ENCODE measurements at places on chromosomes 6 and 20.

- no peak for DNase-seq
Observed at GRCh38 chr6:14072084-14072483, 45.5 kb upstream of the CD83 start.

DNA sequence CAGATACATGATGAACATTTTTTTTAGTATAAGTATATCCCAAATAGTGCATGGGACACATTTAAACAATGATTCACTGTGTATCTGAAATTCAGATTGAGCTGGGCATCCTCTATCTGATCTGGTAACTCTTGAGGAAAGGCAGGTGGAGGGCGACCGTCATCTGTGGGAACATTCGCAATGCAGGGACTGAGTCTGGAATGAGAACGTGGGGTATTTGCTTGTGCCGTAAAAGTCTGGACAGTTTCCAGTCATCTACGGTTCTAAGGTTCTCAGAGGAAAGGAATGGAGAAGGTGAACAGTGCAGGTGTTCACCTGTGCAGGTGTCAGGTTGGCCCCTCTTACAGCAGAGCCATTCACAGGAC is 22.6 kb downstream of the CTCFL start:
- DNase-seq: no peak

DNA sequence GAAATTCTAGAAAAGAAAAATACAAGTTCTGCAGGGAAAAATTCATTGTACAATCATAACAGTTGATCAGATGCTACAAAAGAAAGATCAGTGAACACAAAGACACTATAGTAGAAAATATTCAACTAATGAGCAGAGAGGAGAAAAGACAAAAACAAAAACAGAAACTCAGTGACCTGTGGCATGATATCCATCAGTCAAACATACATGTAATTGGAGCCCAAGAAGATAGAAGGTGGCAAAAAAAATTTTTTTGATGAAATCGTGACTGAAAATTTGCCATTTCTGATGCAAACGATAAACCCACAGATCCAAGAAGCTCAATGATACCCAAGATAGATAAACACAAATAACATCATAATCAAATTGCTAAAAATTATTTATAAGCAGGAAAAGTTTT is 13.1 kb upstream of the FOXQ1 start:
- no peak for DNase-seq

GRCh38 chr6:139801571-139802321 is 427.3 kb upstream of the CITED2 start:
- no peak for DNase-seq

- DNase-seq: no peak
Observed at GRCh38 chr6:157013649-157014304, 236.6 kb downstream of the ARID1B start.

DNA sequence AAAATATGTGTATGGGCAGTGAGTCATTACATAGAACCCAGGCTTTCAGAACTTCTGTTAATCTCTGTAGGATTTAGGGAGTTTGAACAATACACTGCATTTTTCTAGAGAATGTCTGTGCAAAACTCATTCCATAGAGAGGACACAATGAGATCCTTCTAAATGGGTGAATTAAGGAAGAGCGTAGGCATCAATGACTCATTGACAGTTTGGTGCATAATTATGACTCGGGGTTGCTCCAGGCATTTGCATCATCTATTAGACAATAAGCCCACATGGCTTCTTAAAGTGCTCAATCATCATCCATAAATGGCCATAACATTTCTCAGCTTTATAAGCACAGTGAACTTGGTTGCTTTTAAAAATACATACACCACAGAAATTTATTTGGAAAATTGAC is 625.5 kb downstream of the CDH26 start:
- no peak for DNase-seq

DNA sequence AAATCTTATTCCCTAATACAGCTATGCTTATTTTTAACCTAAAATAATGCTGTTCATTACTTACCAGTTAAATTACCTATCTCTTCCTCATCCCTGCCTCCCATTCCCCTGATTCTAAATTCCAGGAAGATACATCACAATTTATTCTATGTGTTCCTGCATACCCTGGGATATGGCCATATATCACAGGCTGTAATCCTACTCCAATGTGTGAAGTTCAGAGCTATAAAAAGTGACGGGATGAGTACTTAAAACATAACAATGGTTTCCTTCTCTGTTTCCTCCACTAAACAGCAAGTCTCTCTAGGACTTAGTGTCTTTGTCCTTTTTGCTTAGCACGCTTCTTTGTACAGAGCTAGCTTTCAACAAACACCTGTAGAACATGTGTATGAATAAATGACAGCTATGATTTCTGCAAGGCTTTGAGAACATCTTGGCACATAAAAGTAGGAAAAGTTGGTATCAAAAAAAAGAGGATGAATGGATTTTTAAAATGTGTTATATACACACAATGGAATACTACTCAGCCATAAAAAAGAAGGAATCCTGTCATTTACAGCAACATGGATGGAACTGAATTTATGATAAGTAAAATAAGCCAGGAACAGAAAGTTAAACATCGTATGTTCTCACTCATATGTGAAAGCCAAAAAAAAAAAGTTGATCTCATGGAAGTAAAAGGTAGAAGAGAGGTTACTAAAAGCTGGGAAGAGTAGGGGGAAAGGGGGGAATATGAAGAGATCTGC is 45.8 kb downstream of the SESN1 start:
- no peak for DNase-seq

GRCh38 chr6:7723041-7723447 is 2.9 kb upstream of the BMP6 start:
- DNase-seq: peak; percentile 89

- DNase-seq: no peak
Observed at GRCh38 chr6:72623808-72624207, 1.9 kb downstream of the KCNQ5 start.

GRCh38 chr20:51695574-51696303 is 72.5 kb downstream of the ATP9A start:
- no peak for DNase-seq

DNA sequence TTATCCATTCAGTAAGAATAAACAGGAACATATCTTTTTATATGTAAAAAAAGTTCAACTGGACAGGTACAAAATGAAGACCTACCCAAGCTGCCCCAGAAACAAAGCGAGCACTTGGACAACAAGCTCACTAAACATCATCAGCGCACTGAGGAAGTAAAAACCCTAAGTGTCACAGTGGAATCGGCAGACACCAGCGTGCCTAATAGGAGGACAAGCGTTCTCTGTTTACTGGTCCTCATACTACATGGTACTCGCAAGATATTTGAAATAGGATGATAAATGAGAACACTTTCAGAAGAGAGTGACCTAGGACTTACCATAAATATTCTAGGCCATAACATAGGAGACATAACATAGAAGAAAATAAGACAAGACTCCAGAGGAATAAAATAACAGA is 18.2 kb downstream of the MAP7 start:
- no peak for DNase-seq

DNA sequence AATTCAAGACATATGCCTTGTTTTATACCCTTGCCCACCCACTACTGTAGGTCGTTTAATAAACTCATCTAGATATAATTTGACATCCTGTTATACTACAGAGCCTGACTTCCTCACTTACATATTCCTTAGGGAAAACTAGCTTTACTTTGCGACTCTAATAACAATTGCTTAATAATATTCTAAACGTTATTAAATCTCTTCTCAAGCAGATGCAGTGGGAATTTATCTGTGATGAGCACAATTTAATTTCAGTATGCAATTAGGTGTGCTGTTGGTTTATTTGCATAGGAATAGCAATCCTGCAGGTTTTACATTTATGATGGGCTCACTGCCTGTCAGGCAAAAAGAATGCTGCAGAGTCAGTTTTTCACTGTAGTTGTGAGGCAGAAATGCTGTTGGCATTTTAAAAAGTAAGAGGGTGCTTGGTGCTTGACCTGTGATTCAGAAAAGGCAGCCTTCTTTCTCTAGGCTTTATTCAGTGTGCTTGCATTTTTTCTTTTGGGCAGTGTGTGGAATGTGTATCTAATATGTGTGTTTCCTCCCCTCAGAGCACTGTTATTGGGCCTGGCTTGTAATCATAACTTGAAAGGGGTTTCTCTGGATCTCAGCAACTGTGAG is 152.3 kb upstream of the SCGN start:
- no peak for DNase-seq

- DNase-seq: no peak
Observed at GRCh38 chr20:9092655-9093054, 23.8 kb downstream of the PLCB4 start.

DNA sequence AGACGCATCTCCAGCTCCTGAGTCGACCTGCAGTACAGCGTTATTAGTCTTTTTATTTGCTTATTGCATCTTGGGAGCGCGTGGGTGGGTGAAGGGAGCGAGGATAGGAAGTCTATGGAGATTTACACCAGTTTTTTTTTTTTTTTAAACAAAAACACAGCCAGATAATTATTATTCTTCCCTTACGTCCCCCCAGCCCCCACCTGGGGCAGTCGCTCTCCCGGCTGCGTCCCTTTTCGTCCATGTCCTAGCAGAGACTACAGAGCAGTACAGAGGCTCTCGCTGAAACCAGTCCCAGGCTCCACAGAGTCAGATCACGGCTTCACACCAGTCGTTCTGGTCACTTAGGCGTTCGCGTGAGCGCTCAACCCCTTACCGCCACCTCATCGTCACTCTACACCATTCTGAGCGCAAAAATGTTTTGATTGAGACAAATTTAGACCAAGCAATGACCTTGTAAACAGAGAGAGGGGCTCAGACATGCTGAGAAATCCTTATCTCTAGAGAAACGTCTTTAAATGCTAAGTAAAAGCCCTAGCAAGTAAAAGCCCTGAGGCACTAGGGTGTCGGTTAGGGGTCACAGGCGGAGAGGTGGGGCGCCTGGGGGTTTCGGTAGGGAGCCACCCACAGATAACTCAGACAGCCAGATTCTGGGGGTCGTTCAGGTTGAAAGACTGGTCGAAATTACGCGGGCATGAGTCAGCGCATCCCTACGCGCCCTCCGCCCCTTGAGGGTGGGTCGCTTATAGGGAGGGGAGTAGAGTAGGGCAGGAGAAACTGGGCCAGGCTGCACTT is 975 bp upstream of the PPT2 start:
- DNase-seq: peak; percentile 67

- no peak for DNase-seq
Observed at GRCh38 chr6:28496099-28496779, 19.4 kb downstream of the GPX6 start.

- DNase-seq: no peak
Observed at GRCh38 chr6:33783781-33784520, 5.0 kb downstream of the LEMD2 start.

- no peak for DNase-seq
Observed at GRCh38 chr6:9126878-9127560, 691.7 kb upstream of the SLC35B3 start.

DNA sequence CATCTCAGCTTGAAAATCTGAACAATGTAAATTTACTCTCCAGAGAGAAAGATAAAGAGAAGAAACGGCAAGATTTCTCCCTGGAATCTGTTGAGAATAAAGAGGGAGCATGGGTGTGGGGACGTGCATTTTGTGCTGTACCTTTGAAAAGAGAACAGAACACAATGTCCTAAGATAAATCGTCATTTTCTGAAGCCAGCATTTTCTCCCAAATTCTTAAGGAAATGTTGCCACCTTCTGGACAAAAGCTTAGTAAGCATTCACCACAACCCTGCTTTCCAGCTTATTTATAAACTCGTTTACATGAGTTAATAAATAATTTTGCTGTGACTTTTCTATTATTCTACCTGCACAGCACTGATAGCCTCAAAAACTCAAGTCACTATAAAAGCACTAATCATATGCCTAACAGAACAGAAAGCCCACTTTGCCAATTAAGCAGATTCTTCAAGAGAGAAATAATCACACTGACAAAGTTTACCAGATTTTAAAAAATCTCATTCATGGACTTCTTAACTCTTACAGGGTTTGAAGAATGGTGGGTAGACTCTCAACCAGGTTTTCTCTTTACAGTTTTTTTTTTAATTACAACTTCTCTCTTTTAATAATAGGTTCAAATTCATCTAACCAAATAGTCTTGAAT is 155.8 kb downstream of the MBOAT1 start:
- no peak for DNase-seq

GRCh38 chr6:99019381-99019780 is 71.6 kb upstream of the FBXL4 start:
- no peak for DNase-seq

DNA sequence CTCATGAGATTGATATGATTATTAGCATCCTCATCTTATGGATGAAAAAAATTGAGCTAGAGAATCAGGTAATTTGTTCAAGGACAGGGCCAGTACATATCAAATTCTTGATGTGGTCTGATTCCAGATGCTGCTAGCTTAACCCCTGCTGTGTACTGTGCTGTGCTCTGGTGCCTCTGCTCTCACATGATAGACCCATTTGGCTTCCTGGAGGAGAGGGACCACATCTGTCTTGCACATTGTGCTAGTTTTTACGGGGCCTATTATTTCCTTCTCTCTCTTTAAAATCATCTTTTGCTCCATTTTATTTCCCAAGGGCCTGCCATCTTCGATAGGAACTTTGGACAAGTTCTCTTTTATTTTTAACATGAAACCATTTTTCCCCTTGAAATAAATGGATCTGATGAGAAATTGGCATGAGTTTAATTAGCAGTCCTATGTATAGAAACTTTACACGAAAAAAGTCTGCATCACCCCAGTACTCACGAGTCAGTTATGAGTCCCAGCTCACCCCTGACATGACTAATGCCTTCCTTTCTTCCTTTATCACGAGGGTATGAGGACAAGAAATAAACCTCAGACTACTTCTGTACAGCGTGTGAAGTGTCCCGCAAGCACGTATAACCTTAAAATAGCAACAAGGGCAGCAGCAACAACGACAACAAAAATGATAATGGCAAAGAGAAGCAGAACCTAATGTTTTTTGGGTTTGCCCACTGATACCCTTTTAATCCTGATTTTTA is 26.5 kb downstream of the CD109 start:
- DNase-seq: no peak

- no peak for DNase-seq
Observed at GRCh38 chr6:42436825-42437224, 14.9 kb downstream of the TRERF1 start.

DNA sequence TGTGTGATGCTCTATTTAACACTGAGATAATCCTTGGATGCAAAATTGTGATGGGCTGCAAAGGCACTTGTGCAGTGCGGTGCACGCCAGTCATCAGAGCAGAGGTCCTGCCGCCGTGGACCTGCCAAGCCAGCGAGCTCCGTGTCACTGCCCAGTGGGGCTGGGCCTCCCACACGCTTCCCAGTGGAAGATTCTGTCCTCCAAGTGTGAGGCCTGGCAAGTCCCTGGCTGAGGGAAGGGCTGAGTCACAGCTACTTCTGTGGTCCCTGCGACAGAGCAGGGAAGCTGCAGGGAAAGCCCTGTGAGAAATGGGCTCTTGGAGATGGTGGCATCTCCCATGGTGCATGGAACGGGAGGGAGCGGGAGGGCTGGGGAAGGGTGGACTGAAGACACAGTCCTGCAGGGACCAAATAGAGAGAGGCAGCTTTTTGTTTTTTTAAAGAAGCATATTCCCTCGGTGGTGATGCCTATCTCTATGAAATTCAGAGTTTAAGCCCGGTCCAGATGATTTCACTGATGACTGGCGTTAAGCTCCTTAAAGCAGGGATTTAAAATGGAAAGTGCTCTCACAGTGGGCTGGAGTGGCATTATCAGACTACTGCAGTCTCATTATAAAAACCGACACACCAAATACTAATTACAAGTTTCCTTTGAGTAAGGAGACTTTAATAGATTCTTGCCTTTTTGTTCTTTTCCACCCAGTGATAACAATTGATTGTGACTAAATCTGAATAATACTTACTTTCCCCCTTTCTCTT is 413.7 kb downstream of the QKI start:
- no peak for DNase-seq

Data from H1 (cell line).